T follicular helper cell (primary cell): ENCODE measurements at places on chromosomes 2 and 18.

DNA sequence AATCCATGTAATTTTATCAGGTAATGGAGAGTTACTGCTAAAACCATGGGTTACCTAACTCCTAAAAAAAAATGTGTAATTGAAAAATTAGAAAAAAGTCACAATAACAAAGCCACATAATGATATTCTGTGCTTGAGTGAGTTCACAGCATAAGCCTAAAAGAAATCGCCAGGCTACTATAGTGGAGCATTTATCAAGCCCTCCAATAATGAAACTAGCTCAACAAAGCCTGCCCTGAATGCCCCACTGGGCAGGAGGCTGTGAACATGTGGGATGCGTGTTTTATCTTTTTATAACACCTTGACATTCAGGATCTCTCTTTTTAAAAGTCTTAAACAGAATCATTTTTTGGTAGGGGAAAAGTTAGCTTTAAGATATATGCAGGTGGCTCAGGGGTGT, 86.3 kb downstream of the KCTD18 start:
- DNase-seq = no peak

DNA sequence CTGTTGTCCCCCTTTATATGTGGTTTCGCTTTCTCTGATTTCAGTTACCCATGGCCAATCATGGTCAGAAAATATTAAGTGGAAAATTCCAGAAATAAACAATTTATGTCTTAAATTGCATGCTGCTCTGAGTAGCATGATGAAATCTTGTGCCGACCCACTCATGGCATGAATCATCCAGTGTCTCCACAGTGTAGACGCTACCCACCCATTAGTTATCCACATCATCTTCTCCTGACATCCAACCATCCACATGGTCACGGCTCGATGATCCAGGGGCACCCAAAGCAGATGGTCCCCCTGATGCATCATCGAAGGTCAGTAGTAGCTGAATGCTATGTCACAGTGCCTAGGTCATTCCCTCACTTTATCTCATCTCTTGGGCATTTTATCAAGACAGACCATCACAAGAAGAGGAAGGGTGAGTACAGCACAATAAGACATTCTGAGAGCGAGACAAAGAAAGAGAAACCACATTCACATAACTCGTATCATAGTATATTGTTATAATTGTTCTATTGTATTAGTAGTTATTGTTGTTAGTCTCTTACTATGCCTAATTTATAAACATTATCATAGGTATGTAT, 44.1 kb upstream of the ACKR3 start:
- DNase-seq = no peak

- no peak for DNase-seq
These were observed 160.3 kb downstream of the CSRNP3 start for GRCh38 chr2:165629776-165630175.

DNA sequence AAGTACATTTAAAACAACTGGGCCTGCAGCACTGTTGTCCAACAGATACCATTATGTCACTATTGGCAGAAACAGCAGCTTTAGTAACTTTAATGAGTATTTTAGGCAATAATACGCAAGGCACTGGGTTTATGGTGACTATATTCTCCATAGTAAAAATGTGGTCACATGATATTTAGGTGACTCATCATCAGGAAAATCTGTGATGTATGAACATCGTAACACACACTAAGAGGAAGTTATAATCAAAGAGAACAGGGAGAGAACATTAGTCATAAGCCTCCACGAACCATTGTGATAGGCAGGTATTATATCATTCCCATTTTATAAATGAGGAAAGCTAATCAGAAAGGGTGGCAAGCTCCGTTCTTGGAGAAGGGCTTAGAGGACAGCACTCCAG, 36.9 kb downstream of the RAPH1 start:
- DNase-seq = no peak

DNA sequence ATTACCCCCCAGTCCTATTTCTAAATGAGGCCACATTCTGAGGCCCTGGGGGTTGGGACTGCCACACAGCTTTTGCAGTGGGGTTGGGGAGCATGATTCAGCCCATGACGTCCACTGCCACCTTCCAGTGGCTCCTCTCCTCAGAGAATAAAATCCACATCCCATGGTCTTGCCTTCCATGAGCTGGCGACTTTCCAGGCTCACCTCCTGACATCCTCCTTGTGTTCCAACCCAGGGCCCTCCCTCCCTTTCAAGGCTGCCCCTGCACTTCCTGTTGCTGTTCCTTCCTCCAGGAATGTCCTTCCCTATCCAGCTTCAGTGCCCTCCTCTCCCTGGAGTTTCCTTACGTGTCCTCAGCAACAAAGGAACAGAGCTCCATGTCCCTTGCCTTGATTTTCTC, 187.3 kb upstream of the ID2 start:
- no peak for DNase-seq

DNA sequence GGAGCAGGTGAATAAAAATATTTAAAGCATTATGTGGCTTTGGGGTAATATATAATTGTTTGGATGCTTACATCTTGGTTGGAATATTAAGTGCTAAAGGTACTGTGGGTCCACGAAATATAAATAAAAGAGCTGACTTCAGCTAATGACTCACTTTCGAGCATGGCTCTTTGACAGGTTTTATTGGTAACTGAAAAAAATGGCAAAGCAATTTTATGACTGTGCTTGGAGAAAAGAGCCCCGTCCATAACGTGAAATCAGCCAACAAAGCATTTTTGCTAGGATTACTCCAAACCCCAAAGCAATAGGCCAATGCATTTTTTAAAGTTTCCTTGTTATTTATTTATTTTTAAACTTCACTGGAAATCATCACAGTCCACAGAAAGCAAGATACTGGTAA, 397.2 kb upstream of the CDH19 start:
- DNase-seq = no peak

GRCh38 chr18:25289001-25289631, 62.9 kb downstream of the ZNF521 start:
- DNase-seq = no peak

DNA sequence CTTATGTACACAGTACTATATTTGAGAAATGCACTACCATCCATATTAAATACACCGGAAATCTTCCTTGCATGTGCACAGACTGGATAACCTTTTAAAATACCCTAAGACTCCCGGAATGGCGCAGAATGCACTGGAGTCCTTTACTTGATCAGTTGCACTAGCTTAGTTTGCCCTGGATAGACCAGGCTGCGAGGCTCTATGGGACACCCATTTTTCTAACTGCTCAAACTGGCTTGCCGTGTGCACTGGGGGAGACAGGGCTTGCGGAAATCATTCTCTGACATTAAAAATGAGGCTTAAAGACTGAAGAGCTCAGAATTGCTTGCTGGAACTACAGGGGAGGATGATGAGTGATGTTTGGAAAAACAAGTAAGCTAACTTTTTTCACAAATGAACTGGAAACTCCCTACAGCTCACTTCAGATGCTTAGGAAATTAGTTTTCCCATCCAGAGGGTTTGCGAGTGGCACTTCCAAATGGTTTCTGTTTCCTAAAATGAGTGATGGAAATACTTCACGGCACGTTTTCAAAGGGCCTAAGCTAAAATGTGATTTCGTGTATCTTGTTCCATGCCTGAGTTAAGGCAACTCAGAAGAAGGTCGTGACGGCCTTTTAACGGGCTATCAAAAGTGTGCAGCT, 2.7 kb downstream of the NCK2 start:
- DNase-seq = no peak

DNA sequence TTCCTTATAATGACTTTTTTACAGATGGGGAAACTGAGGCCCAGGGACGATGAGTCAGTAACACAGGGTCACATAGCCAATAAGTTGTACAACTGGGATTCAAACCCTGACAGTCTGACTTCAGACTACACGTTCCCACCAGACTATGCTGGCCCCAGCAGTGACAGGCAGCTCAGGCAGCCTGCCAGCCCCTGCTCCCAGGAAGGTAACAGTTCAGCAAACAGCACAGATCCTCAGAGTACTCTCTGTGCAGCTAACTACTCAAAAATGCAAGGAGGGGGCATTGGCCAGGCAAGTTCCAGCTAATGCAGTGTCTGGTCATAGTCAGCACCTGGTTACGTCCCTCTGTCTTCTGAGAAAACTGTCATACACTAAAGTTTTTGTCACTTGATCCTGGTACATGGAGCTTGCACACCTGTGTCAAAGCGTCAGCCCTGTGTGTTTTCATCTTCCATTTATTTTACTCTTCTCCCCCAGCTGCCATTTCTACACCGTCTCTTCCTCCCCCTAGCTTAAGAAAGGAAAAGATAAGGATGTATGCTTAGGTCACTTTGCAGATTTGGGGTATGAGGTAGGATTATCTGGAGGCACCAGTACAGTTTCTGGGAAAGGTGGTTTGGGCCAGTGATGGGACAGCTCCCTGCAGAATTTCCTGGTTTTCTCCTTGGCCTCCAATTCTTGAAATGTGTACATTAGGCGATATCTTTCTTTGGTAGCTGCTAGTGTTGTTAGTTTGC, 4.5 kb downstream of the SMARCAL1 start:
- no peak for DNase-seq

DNA sequence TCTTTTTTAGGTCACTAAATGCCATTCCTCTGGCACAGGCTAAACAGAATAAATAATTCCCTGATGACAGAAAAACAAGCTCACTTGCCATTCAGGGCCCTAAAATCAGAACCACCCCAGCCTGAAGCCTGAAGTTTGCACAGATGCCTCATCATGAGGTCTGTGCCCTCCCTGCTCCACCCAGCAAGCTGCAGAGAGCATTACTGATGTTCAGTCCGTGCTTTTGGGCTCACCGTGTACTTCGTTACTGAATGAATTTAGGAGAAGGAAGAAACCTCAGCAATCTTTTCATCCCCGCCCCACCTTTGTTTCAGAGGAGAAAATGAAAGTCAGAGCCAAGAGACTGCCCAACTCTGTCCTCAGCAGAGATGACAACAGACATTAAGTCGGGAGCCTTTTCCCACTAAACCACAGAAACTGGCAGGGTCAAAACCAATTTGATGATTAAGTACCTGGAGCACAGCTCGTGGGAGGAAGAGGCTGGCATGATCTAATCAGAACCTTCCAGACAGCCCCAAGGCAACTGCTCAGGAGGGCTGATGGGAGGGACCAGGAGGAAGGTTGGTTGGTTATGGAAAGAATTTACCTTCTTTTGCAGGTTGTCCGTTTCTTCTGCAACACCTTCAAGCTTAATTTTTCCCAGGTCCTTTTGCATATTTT, 122.7 kb downstream of the LAMA1 start:
- DNase-seq = no peak

GRCh38 chr2:156124458-156124857, 208.1 kb downstream of the NR4A2 start:
- DNase-seq = no peak

DNA sequence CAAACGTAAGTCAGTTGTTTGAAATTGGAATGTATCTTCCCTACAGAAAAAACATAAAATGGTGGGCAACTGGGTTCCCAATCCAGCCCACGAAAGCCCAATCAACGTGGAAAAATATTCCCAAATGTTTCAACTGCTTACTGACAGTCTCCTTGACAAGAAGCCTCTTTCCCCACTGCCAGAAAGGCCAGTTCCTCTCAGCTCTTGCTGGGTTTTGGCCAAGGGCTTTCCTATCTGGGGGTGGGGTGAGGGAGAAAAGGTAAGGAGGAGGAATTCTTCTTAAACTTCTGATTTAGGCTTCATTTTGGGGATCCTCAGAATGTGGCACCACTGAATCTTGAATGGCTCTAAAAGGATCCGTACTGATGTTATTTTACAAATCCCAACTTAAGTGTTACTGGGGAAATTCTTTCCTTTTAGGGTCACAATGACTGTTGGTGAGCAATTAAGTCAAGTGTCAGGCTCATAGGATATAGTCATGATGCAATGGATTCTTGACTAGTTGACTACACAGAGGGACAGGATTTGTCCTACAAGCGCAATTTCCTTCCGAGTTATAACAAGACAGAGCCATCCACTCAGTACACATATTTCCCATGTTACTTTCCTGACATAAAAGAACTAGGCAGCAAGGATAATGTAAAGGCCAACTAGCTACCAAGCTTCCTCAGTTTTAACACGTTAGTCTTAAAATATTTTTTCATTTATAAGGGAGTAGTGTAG, 73.6 kb downstream of the SPRED2 start:
- no peak for DNase-seq

DNA sequence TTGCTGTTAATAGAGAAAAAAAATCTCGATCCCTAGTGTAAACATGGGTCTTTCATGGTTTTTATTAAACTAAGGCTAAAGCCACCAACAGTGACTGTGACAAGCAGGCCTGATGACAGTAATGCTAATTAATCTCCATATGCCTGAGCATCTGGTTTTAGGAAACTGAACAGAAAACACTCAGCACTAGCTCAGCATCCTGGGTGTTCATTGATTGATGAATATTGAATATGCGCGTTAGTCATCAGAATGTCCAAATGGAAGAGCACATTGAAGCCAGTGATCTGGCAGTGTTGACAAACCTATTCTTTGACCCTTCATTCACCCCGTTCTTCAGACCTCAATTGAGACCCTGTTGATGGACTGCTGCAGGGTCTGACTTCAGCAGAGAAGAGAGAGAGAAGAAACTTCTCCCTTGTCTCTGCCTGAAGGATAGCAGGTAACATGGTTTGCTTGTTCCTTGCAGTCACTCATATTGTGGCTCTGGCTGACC, 283.8 kb downstream of the RDH14 start:
- no peak for DNase-seq

GRCh38 chr18:73848656-73849055, 299.0 kb downstream of the FBXO15 start:
- DNase-seq = no peak

GRCh38 chr2:239401881-239402233, 1.0 kb upstream of the HDAC4 start:
- DNase-seq = peak; percentile 28

GRCh38 chr2:23246992-23247683, 137.8 kb upstream of the KLHL29 start:
- no peak for DNase-seq

- no peak for DNase-seq
These were observed 148.6 kb downstream of the WDR7 start for GRCh38 chr18:56799756-56800155.

- no peak for DNase-seq
These were observed 26.6 kb upstream of the CATIP start for GRCh38 chr2:218329826-218330593.

- peak; percentile 11 for DNase-seq
These were observed 6.9 kb upstream of the FLACC1 start for GRCh38 chr2:201363857-201364560.

DNA sequence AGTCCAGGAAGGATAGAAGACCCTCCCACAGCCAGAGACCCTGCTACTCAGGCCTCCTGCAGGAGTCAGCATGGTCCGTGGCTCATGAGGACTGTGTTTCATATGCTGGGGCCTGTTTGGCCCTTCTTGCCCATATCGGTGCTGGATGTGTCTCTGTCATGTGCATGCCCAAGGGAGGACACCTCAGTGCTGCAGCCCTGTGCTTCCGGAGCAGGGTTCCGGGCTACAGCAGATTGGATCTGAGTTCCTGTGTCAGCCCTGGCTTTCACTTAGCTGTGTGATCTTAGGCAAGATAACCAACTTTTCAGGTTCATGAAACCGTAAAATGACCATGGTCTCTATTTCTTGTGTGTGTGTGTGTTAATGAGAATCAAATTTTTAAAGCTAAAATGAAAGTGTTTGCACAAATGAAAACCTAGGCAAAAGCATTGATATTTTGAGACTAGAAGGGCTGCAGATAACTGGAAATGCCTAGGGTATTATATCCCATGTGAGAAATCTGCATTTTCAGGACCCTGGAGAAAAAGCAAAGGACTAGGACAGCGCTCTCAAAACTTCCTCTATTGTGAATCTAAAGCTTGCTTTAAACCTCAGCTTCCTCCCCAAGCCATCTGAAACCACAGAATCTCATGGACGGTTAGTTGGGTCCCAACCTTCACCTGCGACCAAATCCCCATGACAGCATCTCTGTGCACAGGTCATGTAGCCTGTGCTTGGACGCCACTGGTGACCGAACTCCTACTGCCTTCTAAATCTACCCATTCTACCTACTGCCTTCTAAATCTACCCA, 58.8 kb upstream of the CAPN13 start:
- DNase-seq = no peak
